Fibroblast of the conjunctiva (primary cell): ENCODE measurements at places on chromosomes 5 and 9.

GRCh38 chr9:81562231-81563019 is 126.9 kb downstream of the TLE1 start:
- peak; percentile 35 for DNase-seq

DNA sequence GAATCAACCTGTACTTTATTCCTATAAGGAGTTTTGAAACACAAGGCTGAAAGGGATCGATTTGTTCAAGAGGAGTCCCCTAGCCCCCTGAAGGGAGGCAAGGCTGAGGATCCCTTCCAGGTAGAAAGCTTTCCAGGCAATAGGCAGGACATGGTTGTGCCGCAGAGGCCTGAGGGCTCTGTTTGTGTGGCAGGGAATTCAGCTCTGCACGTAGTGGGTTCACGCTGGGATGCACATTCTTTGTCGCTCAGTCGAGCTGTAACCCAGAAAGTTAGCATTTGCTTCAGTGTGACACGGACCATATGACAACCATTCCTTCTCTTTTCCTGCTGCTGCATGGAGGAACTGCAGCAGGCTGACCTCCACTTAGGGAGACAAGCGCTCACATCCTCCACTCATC is 65.6 kb upstream of the TRIO start:
- no peak for DNase-seq

GRCh38 chr9:137458194-137459151 is 661 bp downstream of the NSMF start:
- DNase-seq: no peak

GRCh38 chr5:149464796-149465489 is 85.9 kb upstream of the IL17B start:
- DNase-seq: no peak

GRCh38 chr9:87653941-87654340 is 72.0 kb upstream of the CTSL start:
- no peak for DNase-seq

DNA sequence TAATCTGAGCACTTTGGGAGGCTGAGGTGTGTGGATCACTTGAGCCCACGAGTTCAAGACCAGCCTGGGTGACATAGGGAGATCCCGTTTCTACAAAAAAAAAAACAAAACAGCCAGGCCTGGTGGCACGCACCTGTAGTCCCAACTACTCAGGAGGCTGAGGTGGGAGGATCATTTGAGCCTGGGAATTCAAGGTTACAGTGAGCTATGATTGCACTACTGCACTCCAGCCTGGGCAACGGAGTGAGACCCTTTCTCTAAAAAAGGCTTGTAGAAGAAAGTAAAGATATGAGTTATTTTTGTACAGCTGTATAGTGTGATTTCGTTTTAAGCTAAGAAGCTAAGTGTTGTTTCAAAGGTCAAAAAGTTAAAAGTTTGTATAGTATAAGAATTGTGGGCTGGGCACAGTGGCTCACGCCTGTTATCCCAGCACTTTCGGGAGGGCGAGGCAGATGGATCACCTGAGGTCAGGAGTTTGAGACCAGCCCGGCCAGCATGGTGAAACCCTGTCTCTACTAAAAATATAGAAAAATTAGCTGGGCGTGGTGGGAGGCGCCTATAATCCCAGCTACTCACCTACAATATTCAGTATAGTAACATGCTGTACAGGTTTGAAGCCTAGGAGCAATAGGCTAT is 18.8 kb downstream of the UBE2R2 start:
- no peak for DNase-seq

DNA sequence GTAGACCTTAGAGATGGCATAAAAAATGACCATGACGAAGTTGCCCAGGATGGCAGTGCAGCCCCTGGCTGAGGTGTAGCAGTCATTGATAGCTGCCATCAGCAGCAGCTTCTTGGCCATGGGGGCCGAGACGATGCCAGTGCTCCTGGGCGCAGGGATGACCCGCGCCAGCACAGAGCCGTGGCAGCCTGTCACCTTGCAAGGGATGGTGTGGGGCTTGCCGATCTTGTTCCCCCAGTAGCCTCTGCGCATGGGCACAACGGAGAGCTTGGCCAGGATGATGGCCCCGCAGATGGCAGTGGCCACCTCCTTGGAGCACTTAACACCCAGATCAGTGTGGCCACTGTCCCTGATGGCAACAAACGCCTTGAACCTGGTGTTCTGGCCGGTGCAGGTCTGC is 2.1 kb upstream of the PGGT1B start:
- DNase-seq: no peak

DNA sequence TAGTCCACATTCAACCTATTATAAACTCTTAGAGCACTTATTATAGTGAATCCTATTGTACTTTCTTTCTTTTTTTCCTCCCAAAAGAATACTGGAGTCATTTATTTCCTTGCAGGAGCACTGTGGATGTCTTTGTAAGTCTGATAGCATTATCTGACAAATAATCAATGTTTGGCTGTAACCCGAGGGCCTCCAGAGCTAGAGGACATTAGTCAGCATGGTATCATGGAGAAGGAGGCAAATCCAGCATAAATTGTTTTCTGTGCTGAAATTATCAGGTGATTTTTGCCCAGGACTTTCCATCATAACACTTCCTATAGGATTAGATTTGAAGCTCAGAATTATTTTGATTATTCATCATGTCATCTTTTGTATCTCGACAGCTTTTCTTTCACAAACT is 551.0 kb downstream of the ZNF608 start:
- DNase-seq: no peak

GRCh38 chr5:88391116-88391515 is 122.5 kb upstream of the TMEM161B start:
- DNase-seq: no peak
